Natural killer cell (primary cell): ENCODE measurements at places on chromosomes 3 and 15.
A peak's percentile ranks its signal among the peaks of the same experiment; 100 is the strongest.

GRCh38 chr3:188350961-188351360 is 197.0 kb downstream of the LPP start:
- H3K4me1 ChIP-seq: no peaks in the 10 kb centered on the region
- no peak overlapping the region for H3K27ac ChIP-seq

GRCh38 chr3:128274837-128275236 is 121.6 kb downstream of the EEFSEC start:
- no peaks in the 10 kb centered on the region for H3K27me3 ChIP-seq
- no peaks in the 10 kb centered on the region for H3K4me1 ChIP-seq
- no peak for DNase-seq
- H3K4me3 ChIP-seq: no peak overlapping the region

DNA sequence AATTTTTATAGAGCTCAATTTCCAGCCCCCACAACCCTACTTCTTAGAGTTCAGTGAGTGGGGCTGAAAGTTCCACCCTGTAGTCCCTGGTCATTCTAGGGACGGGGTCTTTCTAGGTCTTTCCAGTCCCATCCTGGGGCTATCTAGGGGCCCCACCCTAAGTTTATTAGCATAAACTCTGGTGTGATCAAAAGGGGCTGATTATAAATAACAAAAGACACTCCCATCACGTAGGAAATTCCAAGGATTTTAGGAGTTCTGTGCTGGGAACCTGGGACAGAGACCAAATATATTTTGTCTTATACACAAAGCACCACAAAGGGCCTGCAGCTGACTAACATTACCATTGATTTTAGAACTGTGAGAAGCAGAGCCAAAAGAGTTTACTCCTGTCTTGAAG is 41.9 kb downstream of the RAD54L2 start:
- DNase-seq: no peak
- no peaks in the 10 kb centered on the region for H3K36me3 ChIP-seq
- no peak overlapping the region for H3K4me3 ChIP-seq
- no peaks in the 10 kb centered on the region for H3K27me3 ChIP-seq
- H3K4me1 ChIP-seq: no peaks in the 10 kb centered on the region

DNA sequence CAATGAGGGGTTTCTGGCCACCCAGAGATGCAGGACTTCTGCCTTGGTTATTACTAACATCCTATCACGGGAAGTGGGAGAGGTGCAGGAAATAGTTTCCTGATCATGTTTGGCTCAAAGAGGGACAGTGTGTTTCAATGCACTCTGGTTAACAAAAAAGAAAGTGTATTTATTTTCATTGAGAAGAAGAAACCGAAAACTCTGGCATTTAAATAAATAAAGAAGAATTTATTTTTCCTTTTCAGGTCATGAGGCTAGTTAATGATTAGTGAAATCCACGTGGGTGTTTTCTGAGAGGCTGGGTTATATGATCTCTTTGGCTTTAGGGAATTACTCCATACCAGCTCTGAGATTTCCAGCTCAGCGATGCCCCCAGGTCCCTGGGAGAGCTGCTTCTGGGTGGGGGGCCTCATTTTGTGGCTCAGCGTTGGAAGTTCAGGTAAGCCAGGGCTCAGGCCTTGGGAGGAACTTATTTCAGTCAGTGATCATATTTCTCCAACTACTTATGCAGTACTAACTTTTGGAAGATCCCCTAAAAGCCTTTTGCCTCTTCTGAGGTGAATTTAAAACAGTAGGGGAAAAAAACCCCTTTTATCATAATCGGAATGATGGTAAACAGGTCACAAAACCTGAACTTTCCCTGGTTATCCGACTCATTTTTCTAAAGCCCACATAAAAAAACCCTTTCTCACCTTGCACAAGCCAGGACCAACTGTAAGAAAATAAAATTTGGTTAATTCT is at the start of gene PLA1A:
TSS of gene PLA1A (plus strand) at position 338 of the 741 bp plus-strand sequence. CDS start at position 367, 29 bp downstream.
- no peak for DNase-seq
- no peaks in the 10 kb centered on the region for H3K27me3 ChIP-seq
- no peaks in the 10 kb centered on the region for H3K36me3 ChIP-seq

DNA sequence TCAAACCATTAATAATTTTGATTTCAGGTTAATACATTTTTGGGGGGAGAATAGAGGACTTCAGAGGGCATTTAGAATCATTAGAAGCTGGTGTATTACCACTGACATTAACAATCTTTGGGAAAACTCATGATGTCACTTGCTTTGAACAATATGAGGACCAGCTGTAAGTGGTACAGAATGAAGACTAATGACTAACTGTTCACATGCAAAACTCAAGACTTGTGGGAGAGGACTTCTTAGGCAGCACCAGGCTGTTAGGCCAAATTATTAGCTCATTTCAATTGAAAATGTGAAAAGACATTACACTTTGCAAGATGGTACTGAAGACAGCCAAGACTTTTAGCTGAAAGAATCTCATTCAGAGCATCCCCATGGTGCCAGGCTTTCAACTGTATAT is 426.2 kb upstream of the ADAMTS9 start:
- H3K27me3 ChIP-seq: no peaks in the 10 kb centered on the region
- DNase-seq: no peak
- no peak overlapping the region for H3K4me3 ChIP-seq
- no peaks in the 10 kb centered on the region for H3K36me3 ChIP-seq

- no peak for DNase-seq
- H3K27me3 ChIP-seq: peaks cover 6% of the 10 kb centered on the region
- H3K4me1 ChIP-seq: no peaks in the 10 kb centered on the region
- H3K4me3 ChIP-seq: no peak overlapping the region
- no peak overlapping the region for H3K27ac ChIP-seq
- no peaks in the 10 kb centered on the region for H3K36me3 ChIP-seq
Measured at GRCh38 chr3:171752329-171752728, 58.0 kb downstream of the PLD1 start.

DNA sequence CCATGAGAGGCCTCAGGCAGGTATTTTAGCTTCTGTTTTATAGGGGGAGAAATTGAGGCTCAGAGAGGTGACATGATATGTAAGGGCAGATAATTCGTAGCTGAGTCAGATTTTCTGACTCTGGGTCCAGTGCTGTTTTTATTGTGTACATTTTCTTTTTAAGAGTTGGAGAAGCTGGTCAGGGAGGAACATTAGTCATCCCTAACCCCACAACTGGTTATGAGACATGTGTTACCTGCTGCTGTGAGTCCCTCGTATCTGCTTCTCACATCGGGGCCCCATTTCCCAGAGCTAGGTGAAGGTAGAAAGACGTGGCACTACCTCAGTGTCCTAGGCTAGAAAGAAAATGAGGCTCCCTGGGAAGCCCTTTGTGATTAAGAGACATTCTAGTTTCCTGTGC is 28.6 kb downstream of the GALNT15 start:
- no peak overlapping the region for H3K4me3 ChIP-seq
- DNase-seq: no peak
- H3K27ac ChIP-seq: no peak overlapping the region
- no peaks in the 10 kb centered on the region for H3K27me3 ChIP-seq
- H3K36me3 ChIP-seq: no peaks in the 10 kb centered on the region

GRCh38 chr3:100334488-100335351 is at the start of gene NIT2:
Gene NIT2, plus strand, starts transcription at chr3:100334757. Its CDS starts 35 bp downstream, at chr3:100334792.
- peak within 1 kb of the TSS; percentile 70 for H3K4me3 ChIP-seq
- peak; percentile 87 for DNase-seq
- no peaks in the 10 kb centered on the region for H3K27me3 ChIP-seq
- H3K27ac ChIP-seq: peak within 1 kb of the TSS; percentile 62
- H3K4me1 ChIP-seq: peaks cover 21% of the 10 kb centered on the region
- no peaks in the 10 kb centered on the region for H3K36me3 ChIP-seq

- no peaks in the 10 kb centered on the region for H3K4me1 ChIP-seq
- no peak overlapping the region for H3K27ac ChIP-seq
- no peaks in the 10 kb centered on the region for H3K36me3 ChIP-seq
- H3K27me3 ChIP-seq: peaks cover 5% of the 10 kb centered on the region
- DNase-seq: no peak
- H3K4me3 ChIP-seq: no peak overlapping the region
Measured at GRCh38 chr3:122987231-122987630, 40.3 kb downstream of the SEMA5B start.

DNA sequence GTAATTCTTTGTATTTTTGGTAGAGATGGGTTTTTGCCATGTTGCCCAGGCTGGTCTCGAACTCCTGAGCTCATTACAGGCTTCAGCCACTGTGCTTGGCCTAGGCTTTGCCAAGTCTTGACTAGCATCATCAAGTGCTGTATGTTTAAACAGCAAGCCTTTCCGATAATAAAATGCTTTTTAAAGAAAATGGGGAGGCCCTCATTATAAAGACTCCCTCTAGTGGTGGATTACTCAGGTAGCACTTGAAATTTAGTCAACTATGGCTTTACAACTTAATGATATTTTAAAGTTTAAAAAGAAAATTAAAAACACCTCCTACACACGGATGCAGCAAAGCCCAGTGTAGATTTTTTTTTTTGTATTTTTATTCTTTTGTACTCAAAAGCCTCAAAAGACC is 213.6 kb downstream of the GAP43 start:
- no peak for DNase-seq
- no peaks in the 10 kb centered on the region for H3K4me1 ChIP-seq
- H3K27ac ChIP-seq: no peak overlapping the region
- H3K4me3 ChIP-seq: no peak overlapping the region
- H3K27me3 ChIP-seq: no peaks in the 10 kb centered on the region
- no peaks in the 10 kb centered on the region for H3K36me3 ChIP-seq

- H3K4me1 ChIP-seq: no peaks in the 10 kb centered on the region
- no peak overlapping the region for H3K27ac ChIP-seq
- no peaks in the 10 kb centered on the region for H3K36me3 ChIP-seq
- no peak overlapping the region for H3K4me3 ChIP-seq
- no peak for DNase-seq
Measured at GRCh38 chr3:21392526-21392925, 358.5 kb downstream of the ZNF385D start.

DNA sequence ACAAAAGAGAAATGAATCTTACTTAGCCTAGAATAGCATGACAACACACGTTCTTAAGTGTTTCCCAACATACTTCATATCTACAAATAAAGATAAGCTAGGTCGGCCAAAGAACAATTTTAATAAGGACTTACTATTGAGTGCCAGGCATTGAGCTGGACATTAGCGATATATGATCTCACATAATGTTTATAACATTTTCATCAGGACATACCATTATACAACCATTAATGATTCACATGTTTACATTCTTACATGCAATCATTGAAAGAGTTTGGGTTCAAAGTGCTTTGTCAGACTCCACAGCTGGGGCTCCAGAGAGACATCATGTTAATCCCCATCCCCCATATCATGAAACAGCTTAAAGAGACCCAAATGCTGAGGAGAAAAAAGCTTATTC is 189.0 kb downstream of the STT3B start:
- no peak for DNase-seq
- H3K4me1 ChIP-seq: no peaks in the 10 kb centered on the region
- no peaks in the 10 kb centered on the region for H3K36me3 ChIP-seq
- no peak overlapping the region for H3K4me3 ChIP-seq

GRCh38 chr3:126932188-126932931 is 50.6 kb upstream of the PLXNA1 start:
- H3K36me3 ChIP-seq: no peaks in the 10 kb centered on the region
- no peak overlapping the region for H3K27ac ChIP-seq
- H3K4me3 ChIP-seq: no peak overlapping the region
- H3K27me3 ChIP-seq: no peaks in the 10 kb centered on the region

DNA sequence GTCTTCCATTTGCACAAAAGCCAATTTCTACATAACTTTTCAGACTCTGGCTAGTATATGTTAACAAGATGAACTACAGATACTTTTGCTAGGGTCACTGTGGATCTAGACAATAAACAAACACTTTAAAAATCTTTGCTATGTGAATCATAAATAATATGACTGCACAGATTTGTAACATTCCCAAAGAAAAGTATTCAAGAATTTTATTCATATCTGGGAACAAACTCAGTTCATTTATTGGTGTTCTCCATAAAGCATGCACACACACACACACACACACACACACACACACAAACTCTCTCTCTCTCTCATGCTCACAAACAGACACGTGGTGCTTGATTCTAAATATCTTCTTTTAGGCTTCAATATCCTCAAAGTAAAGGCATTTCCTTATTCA is 18.8 kb upstream of the THRB start:
- no peak for DNase-seq
- H3K27me3 ChIP-seq: peaks cover 3% of the 10 kb centered on the region
- no peak overlapping the region for H3K4me3 ChIP-seq
- H3K36me3 ChIP-seq: no peaks in the 10 kb centered on the region

GRCh38 chr3:44923632-44924456 is 49.4 kb downstream of the TGM4 start:
- no peak for DNase-seq
- H3K27me3 ChIP-seq: no peaks in the 10 kb centered on the region
- peaks cover 30% of the 10 kb centered on the region for H3K36me3 ChIP-seq
- H3K4me3 ChIP-seq: no peak overlapping the region
- H3K4me1 ChIP-seq: no peaks in the 10 kb centered on the region

- no peak for DNase-seq
- no peak overlapping the region for H3K27ac ChIP-seq
- H3K27me3 ChIP-seq: no peaks in the 10 kb centered on the region
- H3K4me3 ChIP-seq: no peak overlapping the region
- H3K36me3 ChIP-seq: no peaks in the 10 kb centered on the region
Measured at GRCh38 chr3:26293329-26293844, 329.2 kb upstream of the LRRC3B start.

DNA sequence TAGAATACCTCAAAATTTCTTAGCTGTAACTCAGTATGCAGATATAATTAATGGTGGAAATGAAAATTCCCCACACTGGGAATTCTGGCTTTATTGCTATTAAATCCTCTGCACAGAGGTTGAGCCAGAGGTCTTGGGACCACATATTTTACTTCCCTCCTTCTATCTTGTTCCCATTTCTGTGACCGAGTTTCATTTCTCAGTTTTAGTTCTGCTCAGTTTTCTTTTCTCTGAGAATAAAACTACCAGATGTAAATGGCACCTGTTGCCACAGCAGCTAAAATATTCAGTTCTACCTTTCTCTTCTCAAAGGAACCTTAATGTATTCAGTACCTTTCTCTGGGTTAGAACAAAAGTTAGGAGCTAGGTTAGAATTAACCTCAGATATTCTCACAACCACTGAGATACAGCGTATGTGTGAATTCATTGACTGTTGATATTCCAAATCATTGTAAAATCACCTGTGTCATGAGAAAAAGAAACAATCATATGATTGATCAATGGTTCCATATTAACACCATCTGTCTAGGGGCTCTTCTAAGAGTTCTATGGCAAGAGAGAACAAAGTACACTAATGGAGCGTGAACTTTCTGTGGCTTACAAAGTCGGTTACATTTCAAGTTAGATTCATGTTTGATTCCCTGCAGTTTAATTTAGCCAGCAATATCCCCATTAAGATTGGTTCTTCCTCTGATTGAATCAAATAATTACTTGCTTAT is 374.1 kb downstream of the EFHB start:
- H3K36me3 ChIP-seq: no peaks in the 10 kb centered on the region
- no peak overlapping the region for H3K27ac ChIP-seq
- H3K27me3 ChIP-seq: no peaks in the 10 kb centered on the region

DNA sequence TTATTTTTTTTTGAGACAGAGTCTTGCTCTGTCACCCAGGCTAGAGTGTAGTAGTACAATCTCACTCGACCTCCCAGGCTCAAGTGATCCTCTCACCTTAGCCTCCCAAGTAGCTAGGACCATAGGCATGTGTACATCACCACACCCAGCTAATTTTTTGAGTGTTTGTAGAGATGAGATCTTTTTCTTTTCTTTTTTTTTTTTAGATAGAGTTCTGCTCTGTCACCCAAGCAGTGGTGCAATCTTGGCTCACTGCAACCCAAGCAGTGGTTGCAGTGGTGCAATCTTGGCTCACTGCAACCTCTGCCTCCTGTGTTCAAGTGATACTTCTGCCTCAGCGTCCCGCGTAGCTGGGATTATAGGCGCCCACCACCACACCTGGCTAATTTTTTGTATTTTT is 5.2 kb downstream of the CEP97 start:
- no peaks in the 10 kb centered on the region for H3K27me3 ChIP-seq
- no peak for DNase-seq
- H3K4me1 ChIP-seq: peaks cover 5% of the 10 kb centered on the region
- no peak overlapping the region for H3K27ac ChIP-seq

GRCh38 chr15:67085818-67086636 is 20.6 kb downstream of the SMAD3 start:
- peak; percentile 63 for DNase-seq
- H3K4me1 ChIP-seq: peaks cover 100% of the 10 kb centered on the region
- H3K4me3 ChIP-seq: no peak overlapping the region
